ENCODE measurements at places on chromosomes 11 and 22.
A peak's percentile ranks its signal among the peaks of the same experiment; 100 is the strongest.

DNA sequence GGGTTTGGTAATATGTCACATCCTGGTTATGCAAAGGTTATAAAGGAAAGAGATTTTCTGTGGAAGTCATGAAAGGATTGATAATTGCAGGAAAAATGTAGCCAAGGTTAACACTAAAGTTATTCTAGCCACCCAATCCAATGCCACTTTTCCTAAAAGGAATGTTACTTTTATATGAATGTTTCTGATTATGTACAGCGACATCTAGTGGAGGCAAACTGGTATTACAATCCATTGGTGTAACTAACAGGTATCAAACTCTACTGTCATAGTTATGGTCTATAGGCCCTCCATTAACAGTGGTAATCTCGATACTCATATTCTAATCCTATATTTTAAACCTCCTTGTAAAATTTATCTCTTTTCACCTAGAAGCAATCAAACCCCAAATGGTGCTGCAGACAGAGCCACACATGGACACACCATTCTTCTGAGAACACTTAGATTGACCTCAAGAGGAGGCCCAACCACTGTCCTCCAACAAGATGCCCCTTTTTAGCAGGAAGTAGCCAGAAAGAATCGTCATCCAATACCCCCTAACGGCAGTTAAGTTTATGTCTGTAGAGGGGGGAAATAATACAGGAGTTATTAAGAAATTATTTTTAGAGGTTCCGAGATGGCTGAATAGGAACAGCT is 74.9 kb upstream of the RAG2 start:
- no peak for DNase-seq

DNA sequence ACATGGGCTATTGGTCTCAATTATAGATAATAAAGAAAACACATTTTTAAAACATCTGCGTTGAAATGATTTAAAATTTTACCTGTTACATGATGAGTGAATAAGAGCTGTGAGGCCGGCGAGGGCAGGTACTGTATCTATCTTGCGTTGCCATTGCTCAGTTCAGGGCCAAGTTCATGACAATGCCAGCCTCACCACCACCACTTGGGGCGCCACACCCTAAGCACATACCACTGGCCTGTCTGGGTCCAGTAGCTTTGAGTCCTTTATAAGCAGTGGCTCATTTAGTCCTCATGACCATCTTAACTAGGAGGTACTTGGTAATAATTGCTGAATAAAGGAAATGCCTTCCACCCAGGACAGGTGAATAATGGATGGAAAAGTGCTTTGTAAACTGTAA is 14.5 kb upstream of the MB start:
- DNase-seq, result no peak

- peak; percentile 2 for DNase-seq
These were observed 11.3 kb downstream of the LMO1 start for GRCh38 chr11:8252388-8252787.

DNA sequence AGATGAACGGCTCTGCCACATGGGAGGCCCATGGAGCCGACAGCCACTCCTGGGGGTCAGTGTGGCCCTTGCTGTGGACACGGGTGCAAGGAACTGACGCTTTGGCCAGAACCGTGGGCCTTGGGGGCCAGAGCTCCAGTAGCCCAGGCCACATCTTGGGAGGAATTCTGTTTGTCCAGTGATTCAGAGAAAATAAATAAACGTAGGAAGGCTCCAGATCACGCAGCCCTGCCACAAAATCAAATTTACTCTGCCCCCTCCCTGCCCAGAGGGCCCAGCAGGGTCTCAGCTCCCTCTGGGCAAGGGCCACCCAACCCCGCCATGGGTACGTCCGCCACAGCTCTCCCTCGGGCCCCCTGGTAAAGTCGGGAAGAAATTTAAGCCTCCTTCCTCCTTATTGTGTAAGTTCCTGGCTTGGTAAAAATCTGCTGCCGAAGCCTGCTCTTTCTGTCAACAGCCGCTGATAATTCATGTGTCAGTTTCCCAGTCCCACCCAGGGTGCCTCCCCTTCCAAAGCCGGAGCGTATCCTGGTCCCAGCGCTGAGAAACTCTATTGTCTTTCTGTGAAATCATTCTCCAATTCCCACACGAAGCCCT is 6.9 kb upstream of the MUC5AC start:
- DNase-seq, result no peak

DNA sequence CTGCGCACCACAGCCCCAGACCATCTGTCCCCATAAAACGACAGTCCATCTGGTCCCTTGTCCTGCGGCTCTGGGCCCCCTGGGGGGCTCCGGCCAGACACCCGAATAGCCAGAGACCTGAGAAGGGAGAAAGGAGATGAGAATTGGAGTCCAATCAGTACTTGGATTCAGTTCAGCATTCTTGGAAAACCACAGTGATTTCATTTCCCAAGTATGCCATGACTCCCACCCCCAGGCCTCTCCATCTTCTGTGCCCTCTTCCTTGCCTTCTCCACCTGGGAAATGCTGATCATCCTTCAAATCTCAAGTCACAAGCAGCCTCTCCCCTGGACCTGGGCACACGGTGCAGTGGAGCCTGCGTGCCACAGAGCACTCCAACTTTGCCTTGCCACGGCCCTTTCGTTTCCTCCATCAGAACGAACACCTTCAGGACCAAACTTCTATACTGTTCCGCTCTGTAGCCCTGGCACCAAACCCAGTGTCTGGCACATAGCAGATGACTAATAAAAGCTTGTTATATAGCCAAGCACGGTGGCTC is 10.9 kb upstream of the MFNG start:
- DNase-seq, result no peak

- no peak for DNase-seq
These were observed 596.9 kb downstream of the OPCML start for GRCh38 chr11:132935383-132935782.

Data from right hindlimb (tissue), 1 donor.